Caco-2 (cell line): ENCODE measurements at places on chromosomes 6 and 20.

- DNase-seq, result no peak
- no peak overlapping the region for H3K4me3 ChIP-seq
- H3K27ac ChIP-seq, result no peak overlapping the region
- H3K4me1 ChIP-seq, result no peaks in the 10 kb centered on the region
- no peaks in the 10 kb centered on the region for H3K36me3 ChIP-seq
These were observed 112.2 kb downstream of the PCSK2 start for GRCh38 chr20:17339000-17339399.

- no peaks in the 10 kb centered on the region for H3K27me3 ChIP-seq
- H3K36me3 ChIP-seq, result no peaks in the 10 kb centered on the region
- no peak overlapping the region for H3K4me3 ChIP-seq
- no peak for DNase-seq
- H3K27ac ChIP-seq, result no peak overlapping the region
- no peaks in the 10 kb centered on the region for H3K4me1 ChIP-seq
These were observed 35.1 kb downstream of the SNAP25 start for GRCh38 chr20:10253780-10254179.

GRCh38 chr6:78910591-78911171, 43.3 kb downstream of the IRAK1BP1 start:
- H3K4me3 ChIP-seq, result peak overlapping the region; percentile 58
- DNase-seq, result peak; percentile 39

- H3K4me1 ChIP-seq, result no peaks in the 10 kb centered on the region
- H3K36me3 ChIP-seq, result no peaks in the 10 kb centered on the region
- no peak overlapping the region for H3K27ac ChIP-seq
- no peak overlapping the region for H3K4me3 ChIP-seq
- H3K27me3 ChIP-seq, result no peaks in the 10 kb centered on the region
These were observed 69.2 kb upstream of the TBC1D7 start for GRCh38 chr6:13397359-13398068.

- H3K27ac ChIP-seq, result no peak overlapping the region
- peaks cover 1% of the 10 kb centered on the region; the same call in 1 of the 2 replicates for H3K36me3 ChIP-seq
- H3K27me3 ChIP-seq, result no peaks in the 10 kb centered on the region
- H3K4me1 ChIP-seq, result peaks cover 6% of the 10 kb centered on the region
- H3K4me3 ChIP-seq, result no peak overlapping the region
- no peak for DNase-seq
These were observed 25.9 kb downstream of the ELOVL2 start for GRCh38 chr6:11018225-11018624.

GRCh38 chr6:46772762-46773161, 20.4 kb upstream of the MEP1A start:
- no peaks in the 10 kb centered on the region for H3K36me3 ChIP-seq
- H3K27ac ChIP-seq, result no peak overlapping the region
- DNase-seq, result no peak
- H3K4me1 ChIP-seq, result no peaks in the 10 kb centered on the region
- no peak overlapping the region for H3K4me3 ChIP-seq

DNA sequence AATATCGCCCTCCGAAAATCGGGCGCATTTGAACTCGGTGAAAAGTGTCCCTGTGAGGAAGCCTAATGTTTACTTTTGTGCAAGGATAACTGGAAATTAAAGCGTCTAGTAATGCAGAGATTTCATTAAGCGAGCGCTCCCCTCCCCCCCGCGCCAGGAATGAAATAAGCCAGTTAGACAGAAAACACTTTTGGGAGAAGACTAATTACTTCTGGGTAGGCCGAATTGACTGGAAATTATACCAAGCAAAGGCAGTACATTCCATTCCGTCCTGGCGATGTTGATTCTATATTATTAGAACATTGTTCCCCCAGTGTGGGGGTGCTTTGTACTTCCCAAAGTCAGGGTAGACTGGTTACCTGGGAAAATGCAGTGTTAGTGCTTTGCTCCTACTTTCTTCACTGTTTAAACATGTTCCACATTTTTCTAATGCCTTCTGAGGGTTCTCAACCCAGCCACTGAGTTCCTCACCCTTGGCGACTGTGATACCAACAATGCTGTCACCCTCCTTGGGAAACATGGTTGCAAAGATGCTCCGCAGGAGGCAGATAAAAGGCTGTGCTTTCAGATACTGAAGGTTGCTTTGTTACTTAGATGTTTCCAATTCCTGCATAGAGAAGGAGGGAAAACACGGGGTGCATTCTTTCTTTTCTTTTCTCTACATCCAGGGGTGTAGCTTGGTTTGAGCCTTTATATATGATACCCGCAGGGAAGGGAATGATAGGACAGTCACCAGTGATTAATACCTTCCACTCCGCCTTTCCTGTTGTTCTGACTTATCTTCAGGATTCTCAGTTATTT, 2.6 kb downstream of the GJA1 start:
- peak overlapping the region; percentile 92 for H3K27ac ChIP-seq
- DNase-seq, result no peak
- no peaks in the 10 kb centered on the region for H3K27me3 ChIP-seq
- 0 out of 2 replicates have a peak, but pooled peaks cover 4% of the 10 kb centered on the region for H3K4me1 ChIP-seq
